ENCODE measurements at places on chromosomes 5 and 9. TPM values are rescaled to one million over a fixed set of nuclear protein-coding genes. Genes with fewer than 3 reads are reported as not detected.

DNA sequence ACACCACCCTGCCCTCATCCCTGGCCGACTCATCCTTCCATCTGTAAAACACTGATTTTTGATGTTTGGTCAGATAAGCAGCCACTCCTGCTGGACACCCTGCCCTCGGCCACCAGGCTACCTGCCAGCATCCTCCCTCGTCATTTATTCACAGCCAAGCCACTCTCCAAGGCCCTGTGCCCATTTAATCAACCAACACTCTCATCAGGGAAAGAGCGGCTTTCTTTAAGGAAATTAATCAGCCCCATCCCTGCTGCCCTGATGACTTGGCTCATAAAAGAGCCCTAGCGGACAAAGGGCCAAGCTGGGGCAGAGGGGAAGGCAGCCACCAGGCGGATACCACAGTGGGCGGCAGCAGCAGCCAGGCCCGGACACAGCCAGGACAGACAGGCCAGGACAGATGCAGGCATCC, 52.4 kb downstream of the GOLM1 start:
- no peak for DNase-seq
- H3K4me1 ChIP-seq = no peaks in the 10 kb centered on the region
- H3K4me3 ChIP-seq = no peak overlapping the region
- H3K27me3 ChIP-seq = no peaks in the 10 kb centered on the region
- no peaks in the 10 kb centered on the region for H3K36me3 ChIP-seq

- no peaks in the 10 kb centered on the region for H3K4me1 ChIP-seq
- no peaks in the 10 kb centered on the region for H3K36me3 ChIP-seq
- no peaks in the 10 kb centered on the region for H3K27me3 ChIP-seq
- no peak overlapping the region for H3K4me3 ChIP-seq
- no peak overlapping the region for H3K27ac ChIP-seq
Observed at GRCh38 chr5:16568875-16569580, 47.8 kb downstream of the RETREG1 start.

GRCh38 chr5:116157902-116158301, 73.1 kb downstream of the COMMD10 start:
- DNase-seq = no peak
- no peaks in the 10 kb centered on the region for H3K4me1 ChIP-seq
- H3K36me3 ChIP-seq = no peaks in the 10 kb centered on the region
- H3K27me3 ChIP-seq = no peaks in the 10 kb centered on the region
- H3K27ac ChIP-seq = no peak overlapping the region
- no peak overlapping the region for H3K4me3 ChIP-seq

SH3TC2 gene
- total RNA-seq = 1.3 TPM
